NCI-H146 (cell line): ENCODE measurements at places on chromosomes 2 and 18.

- no peak for DNase-seq
These were observed 162.1 kb downstream of the ZEB2 start for GRCh38 chr2:144357623-144358373.

GRCh38 chr2:65607662-65608305 is 175.4 kb upstream of the SPRED2 start:
- no peak for DNase-seq

- DNase-seq: peak; percentile 61
These were observed 97.2 kb downstream of the INSIG2 start for GRCh38 chr2:118185210-118186109.

GRCh38 chr2:45009303-45009927 is at the start of gene SIX2:
Gene SIX2, minus strand, starts transcription at chr2:45009452. Its CDS starts 342 bp downstream, at chr2:45009110.
- peak; percentile 98 for DNase-seq

DNA sequence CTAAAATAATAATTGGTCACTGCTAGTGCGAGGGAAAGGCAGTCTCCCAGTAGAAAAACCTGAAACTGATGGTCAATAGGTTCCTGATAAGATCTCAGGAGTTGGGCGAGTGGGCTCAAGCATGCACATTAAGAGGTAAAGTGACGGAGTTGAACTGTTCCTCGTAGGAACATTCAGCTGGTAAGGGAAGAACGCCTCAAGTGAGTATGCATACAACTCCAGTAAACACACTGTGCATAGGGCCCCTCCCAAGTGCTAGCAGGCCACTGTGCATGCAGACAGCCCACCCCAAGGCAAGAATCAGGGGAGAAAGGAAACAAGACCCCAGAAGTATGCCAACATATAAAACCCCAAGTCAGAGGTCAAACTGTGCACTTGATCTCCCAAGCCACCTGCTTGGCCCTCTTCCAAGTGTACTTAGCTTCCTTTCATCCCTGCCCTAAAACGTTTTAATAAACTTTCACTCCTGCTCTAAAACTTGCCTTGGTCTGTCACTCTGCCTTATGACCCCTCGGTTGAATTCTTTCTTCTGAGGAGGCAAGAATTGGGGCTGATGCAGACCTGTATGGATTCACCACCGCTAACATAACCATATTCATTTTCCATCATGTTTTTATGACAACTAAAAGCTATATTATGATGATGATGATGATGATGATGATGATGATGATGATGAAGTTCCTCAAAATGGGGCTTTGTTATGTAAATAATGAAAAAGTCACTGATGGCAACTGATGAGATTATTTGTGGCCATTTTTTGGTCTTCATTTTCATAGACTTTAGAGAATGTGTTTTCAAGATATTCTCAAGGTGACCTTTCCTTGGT is 118.0 kb upstream of the RAB27B start:
- DNase-seq: no peak

DNA sequence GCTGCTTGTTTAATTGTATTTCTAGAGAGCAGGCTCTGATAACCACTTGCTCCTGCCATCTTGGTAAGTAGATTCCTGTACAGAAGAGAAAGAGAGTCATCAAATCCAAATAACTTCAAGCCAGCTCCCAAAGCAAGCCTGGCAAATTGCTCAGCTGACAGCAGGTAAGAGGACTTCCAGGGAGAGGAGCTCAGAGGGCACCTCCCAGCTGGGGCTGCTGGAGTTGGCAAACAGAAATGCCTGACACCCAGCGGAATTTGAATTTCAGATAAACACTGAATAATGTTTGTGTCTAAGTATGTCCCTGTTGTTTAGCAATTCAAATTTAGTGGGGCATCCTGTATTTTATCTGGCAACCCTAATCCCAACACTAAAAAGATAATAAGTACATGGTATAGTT is 86.2 kb downstream of the MYL12B start:
- no peak for DNase-seq

GRCh38 chr18:48868468-48869466 is 82.0 kb downstream of the SMAD7 start:
- DNase-seq: no peak

GRCh38 chr2:25424426-25425028 is 82.8 kb upstream of the DNMT3A start:
- DNase-seq: peak; percentile 32

GRCh38 chr2:48144777-48145176 is 238.5 kb upstream of the FBXO11 start:
- peak; percentile 5 for DNase-seq

GRCh38 chr2:200585730-200586643 is at the start of gene AOX1:
Gene AOX1, plus strand, starts transcription at chr2:200586014. Its CDS starts 95 bp downstream, at chr2:200586109.
- no peak for DNase-seq

GRCh38 chr2:195022508-195022830 is 634.6 kb upstream of the SLC39A10 start:
- no peak for DNase-seq

- DNase-seq: no peak
These were observed 15.6 kb upstream of the MAP3K20 start for GRCh38 chr2:173059971-173060461.

DNA sequence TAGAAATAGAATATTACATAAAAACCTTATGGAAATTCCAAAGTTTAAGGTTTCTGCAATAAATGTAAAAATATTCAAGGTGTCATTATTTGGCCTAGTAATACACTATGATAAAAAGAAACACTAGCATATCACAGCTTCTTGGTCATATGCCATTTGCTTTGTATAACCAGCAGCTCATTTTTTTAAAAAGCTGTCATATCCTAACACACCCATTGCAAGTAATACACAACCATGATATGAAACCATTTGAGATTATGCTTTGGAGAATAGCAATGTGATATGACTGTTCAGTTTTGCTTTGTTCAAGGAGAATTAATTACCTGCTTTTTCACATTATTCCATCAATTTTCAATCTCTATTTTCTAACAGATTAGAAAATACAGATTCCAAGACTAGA is 149.0 kb downstream of the IKZF2 start:
- DNase-seq: no peak

DNA sequence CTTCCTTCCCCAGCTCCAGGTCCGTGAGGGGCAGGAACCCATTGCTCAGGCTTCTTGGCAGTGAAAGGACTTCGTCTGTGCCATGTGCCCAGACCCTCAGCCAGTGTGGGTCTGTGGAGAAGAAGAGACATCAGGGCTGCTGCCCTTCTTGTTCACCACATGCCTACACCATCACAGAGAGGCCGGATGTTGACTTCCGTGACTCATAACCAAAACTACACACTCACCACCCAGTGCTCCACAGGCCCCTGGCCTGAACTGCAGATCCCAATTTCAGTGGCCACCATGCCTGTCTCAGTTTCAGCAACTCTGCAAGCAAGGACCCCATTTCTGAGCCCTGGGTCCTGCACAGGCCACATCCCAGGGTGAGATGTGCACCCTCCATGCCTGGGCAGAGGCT is 332.6 kb upstream of the SALL3 start:
- DNase-seq: no peak

DNA sequence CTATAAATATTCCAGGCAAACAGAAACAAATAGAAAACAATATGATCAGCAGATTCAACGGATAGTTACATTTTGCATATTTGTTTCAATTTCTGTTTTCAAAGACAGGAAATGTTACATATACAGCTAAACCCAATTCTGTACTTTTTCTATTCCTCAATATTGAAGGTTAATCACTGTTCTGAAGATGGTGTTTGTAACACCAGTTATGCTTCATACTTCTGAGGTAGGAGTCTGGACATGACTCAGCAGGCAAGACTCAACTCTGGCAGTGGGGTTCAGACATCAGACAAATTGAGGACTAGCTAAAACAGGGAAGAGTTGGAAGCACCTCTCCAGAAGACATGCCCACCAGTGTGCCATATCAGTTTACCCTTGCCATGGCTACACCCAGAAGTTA is 16.6 kb downstream of the SERPINB13 start:
- DNase-seq: no peak

DNA sequence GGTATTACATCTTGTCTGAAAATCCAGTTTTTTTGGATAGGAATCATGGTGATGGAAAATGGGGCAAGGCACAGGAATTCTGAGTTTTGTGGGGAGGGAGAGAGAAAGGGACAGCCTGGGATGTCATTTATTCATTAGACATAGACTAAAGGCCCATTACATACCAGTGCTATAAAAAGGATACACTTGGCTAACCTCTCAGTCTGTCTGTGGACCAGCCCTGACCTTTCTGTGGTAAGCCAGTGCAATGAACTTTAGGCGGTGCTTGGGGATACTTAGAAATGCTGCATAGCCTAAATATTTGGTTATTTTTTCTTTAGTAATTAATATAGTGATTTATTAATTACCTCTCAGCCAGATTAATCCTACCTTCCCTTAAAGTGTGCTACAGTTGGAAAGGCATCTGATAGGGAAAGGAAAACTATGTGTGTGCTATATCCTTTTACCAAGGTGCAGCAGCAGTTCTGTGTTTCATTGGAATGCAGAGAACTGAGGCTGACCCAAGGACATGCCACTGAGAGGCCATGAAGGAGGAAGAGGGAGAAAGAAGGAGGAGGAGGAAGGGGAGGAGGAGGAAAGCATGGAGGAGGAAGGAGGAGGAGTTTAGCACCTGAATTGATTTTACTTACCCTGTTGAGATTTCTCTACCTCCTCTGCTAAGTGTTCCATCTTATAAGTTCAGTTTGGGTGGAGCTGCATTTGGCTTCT is 37.5 kb downstream of the KCNS3 start:
- DNase-seq: no peak

GRCh38 chr2:95272299-95272751 is 1.9 kb upstream of the PROM2 start:
- DNase-seq: no peak

- DNase-seq: peak; percentile 73
These were observed 726.4 kb upstream of the SOX11 start for GRCh38 chr2:4965556-4966320.

DNA sequence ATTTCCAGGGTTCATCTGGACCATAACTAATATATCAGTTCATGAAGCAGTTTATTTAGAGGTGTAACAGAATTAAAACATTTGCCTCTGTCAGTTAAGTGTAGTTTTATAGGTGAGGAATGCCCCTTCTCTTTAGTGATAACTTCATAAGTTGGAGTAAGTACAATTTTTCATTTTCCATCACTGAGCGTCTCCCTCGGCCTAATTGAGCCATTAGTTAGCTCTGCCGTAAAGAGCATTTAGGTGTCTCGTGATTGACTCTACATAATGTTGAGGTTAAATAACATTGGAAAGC is 88.4 kb downstream of the UGGT1 start:
- no peak for DNase-seq

DNA sequence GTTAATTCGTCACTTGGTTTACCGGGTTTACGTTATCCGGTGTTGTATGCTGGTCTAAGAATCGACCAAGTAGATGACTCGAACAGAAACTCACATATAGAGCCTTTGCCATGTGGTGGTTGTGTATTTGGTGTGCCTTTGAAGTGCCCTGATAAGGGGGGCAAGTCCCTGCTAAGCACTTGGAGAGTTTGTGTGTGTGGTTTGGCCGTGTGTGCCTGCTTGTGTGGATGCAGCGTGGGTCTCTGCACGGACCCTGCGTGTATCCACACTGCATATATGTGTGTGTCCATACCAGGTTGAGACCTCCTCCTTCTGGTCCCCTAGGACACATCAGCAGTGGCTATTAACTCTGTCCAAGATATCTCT is 2.4 kb upstream of the CELF4 start:
- no peak for DNase-seq

DNA sequence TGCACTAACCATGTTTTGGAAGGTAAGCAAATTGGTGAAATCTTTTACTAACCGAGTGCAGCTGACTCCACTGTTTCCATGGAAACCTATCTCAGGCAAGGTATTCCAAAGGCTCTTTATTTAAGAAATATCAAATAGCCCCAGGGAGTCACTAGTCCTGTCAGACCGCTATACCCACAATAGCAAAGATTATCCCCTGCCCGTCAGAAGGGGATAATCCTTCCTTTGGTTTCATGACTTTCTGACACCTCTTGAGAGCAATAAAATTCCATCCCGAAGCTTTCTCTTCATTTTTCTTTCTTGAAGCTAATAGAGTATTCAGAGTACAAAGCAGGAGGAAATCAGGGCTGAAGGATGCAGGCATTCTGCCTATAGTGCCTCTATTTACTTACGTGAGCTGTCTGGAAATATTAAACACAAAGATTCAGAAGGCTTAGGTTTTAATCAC is 34.7 kb upstream of the MAP2 start:
- DNase-seq: peak; percentile 75

GRCh38 chr2:237885931-237886684 is 26.7 kb downstream of the RAMP1 start:
- DNase-seq: no peak

DNA sequence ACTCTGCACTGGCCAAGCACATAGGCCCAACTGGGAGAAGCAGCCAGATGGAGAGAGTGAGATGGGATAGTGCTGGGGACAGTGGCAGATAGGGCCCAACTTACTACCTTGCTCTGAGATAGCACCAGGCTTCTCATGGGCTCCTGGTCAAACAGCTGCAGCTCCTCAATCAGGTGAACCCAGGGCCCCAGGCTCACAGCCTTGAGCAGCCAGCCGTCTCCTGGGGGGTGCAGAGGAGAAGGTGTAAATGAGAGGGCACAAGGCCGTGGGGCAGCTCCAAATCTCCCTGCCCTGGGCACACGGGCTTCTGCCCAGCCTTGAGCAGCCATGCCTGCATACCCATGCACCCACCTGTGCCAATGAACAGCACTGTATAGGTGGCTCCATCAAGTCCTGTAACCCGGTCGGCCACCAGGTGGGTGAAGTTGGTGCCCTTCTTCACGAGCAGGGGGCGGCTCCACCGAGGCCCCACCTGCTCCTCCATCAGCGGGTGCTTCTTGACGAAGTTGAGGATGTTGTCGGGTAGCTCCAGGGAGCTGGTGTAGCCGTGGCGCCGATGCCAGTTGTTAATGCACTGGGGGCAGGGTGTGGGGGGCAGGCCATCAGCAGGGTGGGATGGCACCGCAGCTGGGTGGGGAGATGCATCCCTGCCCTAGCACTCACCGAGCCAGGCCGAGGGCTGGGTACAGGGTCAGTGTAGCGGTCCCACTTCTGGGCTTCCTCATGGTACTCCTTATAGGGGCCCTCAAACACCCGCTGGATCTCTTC is 5.9 kb upstream of the ANKRD39 start:
- no peak for DNase-seq
